ENCODE measurements at places on chromosomes 1 and 21.

GRCh38 chr21:29810871-29811270, 128.9 kb downstream of the GRIK1 start:
- no peak for DNase-seq

DNA sequence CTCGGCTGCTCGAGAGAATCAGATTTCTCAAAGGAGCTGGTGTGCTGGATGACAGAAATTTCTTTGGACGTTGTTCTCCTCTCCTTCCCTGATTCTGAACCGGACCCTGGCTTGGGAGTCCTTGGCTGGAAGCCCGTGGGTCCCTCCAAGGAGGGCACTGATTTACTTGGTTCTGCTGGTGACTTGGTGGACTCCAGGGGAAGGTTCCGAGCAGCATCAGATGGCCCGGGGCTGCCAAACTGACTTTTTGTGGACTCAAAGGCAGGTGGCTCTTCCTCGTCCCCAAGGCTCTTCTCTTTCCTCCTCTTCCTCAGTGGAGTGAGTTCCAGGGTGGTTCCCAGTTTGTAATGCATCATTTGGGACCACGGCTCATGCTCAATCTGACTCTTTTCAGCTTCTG, 97.9 kb upstream of the EDN2 start:
- DNase-seq = no peak

GRCh38 chr1:166597516-166597915, 241.8 kb upstream of the POGK start:
- no peak for DNase-seq

DNA sequence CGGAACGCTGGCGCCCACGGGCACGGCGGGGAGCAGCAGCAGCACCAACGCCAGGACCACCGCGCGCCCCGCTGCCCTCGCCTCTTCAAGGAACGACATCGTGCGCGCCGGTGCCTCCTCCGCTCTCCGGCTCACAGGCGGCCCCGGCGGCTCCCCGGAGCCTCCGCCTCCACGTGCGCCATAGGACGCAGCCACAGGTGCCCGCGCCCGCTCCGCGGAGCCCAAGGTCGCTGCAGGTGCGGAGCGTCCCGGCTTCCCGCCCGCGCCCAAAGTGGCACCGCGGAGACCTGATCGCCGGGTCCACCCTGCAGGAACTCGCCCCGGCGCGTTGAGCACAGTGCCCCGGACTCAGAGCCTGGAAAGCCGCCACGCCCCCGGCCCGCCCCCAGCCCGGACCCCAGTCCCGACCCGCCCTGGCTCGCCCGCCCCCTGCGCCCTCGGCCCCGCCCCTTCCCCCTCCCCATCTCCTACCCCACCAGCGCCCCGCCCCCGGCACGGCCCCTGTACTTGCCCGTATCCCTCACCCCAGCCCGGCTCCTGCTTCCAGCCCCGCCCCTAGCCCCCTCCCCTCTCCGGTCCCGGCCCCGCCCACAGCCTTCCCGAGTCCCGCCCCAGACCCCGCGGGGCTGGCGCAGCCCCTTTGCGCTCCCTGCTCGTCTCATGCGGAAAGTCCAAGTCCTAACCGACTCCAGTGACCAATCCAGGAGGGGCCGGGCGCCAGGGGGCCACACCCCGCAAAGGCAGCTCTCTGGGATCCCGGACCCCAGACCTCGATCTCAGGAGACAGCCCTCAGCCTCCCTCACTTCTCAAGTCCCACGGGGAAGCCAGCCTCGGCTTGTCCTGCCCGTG, at the start of gene MEGF6:
Gene MEGF6 (minus strand): TSS at position 339 of the 850 bp plus-strand sequence. CDS start 240 bp downstream, at position 99.
- DNase-seq = peak; percentile 48

DNA sequence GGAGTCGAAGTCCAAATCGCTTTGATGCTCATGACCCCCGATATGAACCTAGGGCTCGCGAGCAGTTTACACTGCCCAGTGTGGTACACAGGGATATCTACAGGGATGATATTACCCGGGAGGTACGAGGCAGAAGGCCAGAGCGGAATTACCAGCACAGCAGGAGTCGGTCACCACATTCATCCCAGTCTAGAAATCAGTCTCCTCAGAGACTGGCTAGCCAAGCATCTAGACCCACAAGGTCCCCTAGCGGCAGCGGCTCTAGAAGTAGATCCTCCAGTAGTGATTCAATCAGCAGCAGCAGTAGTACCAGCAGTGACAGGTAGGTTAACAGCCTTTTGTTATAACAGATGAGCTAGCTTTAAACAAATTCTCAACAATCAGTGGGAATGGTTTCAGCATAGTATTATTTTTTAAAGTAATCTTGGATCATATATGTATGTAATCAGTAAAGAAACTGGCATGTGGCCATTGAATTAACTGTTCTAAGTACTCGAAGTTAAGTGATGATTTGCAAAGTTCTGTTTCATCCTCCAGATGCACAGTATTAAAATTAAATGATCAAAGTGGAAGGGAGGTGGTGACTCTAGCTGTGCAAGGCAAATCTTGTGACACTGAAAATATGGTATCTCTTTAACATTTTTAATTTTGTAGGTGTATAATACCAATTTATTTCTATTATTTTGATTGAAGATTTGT, 29.0 kb downstream of the SPEN start:
- no peak for DNase-seq

GRCh38 chr1:5568321-5568720, 423.9 kb downstream of the NPHP4 start:
- DNase-seq = no peak

- DNase-seq = no peak
Observed at GRCh38 chr1:94335447-94335846, 82.7 kb upstream of the ABCD3 start.

GRCh38 chr1:200890818-200891773, 3.6 kb upstream of the INAVA start:
- DNase-seq = peak; percentile 11

GRCh38 chr1:24505816-24506215, 3.2 kb downstream of the RCAN3 start:
- DNase-seq = no peak

GRCh38 chr1:90952906-90953305, 68.9 kb downstream of the ZNF644 start:
- no peak for DNase-seq
